ENCODE measurements at places on chromosomes 6 and 20.

DNA sequence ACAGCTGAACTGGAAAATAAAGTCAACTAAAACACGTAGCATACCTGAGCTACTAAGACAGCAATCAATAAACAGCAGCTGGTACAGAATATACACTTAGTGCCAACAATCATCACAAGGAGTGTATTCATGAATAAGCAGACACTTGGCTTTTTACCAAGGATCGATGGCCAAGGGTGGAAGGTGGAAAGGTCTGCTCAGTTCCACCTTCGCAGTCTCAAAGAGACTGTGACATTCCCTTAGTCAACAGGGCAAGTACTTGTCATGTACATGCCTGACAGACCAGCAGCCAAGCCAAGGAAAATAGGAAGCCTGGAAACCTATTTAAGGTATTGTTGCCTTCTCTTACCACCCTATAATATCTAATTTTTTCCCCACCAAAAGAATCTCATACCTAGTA lies 21.4 kb downstream of the HBS1L start:
- DNase-seq, result no peak

DNA sequence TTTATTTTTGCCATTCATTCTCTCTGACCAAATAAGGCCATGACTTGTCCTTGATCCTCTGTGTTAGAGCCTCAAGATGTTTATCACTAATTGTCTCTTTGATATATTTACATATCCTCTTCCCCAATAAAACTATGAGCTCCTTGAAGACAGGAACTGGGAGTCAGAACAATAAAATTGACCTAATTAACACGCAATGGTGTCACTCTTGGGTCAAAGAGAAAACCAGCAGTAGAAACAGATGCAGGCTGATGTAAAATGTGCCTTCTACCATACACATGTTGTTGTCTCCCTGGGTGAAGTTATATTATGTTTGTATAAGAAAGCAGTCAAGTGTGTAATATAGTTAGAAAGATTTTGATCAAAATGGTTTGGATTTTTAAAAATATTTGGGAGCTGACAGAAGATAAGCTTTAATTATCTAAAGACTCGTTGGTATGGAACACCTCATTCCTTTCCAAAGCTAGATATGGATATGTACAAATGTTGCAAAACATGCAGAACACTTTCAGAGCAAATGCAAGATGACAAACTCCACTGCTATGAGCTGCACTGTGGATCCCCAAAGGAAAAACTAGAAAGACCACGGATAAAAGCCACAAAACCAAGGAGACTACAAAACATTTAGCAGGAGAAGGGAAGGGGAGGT lies 109.7 kb upstream of the STMND1 start:
- DNase-seq, result no peak

GRCh38 chr6:168582571-168582981 lies 141.6 kb downstream of the SMOC2 start:
- DNase-seq, result no peak

GRCh38 chr6:162053084-162053483 lies 674.5 kb downstream of the PRKN start:
- no peak for DNase-seq

Measured in stimulated activated CD8-positive, alpha-beta memory T cell treated with anti-CD3 and anti-CD28 coated beads, Interleukin-2, amount 100 ng/mL, for 48 hours (primary cell).